NCI-H1092 treated with DMSO at 0.1 percent for 48 hours (cell line): ENCODE measurements at places on chromosomes 11 and 22.

DNA sequence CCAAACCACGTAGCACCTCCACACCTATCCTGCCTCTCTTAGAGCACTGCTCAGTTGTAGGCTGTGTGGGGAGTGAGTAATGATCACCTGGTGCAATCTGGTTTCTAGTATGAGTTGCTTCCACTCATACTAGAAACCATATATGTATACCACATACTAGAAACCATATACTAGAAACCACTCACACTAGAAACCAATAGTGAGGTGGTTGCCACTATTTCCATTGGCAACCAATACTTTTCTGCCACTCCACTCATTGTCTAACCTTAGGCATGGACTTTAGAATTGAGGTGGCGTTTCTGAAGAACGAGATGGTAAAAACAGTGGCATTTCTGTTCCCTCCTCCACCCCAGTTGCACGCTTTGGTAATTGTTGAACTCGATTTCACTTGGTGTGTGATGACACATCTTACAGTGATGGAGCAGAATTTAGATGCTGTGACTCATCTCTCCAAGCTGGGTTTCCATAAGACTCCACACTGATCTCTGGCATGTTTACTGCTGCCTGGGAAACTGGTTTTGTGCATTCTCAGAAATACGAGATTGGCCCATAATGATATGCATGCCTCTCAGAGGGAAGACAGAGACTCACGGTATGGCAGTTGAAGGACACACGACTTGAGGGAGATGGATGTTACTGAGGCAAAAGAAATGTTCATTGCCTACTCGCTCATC is 82.9 kb downstream of the KIRREL3 start:
- no peak for DNase-seq

GRCh38 chr11:27619039-27619574 is 81.1 kb downstream of the BDNF start:
- no peak for DNase-seq

GRCh38 chr11:27282806-27283205 is 80.2 kb downstream of the CCDC34 start:
- no peak for DNase-seq

DNA sequence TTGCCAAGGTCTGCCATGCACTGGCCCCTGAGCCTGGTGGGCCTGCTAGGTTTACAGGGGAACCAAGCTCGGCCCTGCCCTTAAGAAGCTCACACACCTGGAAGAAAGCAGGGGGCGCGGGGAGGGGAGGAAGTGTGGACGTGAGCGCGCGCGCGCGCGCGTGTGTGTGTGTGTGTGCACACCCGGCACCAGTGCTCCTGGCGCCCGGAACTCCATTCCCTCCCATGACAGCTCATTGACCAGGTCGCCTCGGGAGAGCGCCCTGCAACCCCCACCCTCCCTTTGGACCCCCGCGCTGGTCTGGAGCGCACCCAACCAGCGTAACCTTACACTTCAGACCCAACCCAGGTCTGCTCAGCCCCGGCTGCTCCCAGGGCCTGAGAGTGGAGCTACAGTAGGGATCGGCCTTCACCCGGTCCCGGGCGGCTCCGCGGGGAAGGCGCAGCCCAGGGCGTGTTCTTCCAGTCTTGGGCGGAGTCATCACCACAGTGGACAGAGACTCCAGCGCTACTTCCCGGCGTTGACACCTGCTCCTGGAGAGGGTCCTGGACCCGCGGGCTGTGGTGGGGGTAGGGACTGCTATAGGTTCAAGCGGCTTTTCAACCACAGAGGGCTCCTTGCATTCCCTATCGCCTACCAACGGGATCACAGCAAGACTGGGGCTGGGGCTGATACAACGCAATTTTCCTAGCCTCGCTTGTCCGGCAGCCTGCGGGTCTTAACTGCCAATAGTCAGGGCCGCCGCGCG is 1.5 kb downstream of the GALNT18 start:
- peak; percentile 78 for DNase-seq

- DNase-seq, result no peak
Measured at GRCh38 chr22:41327124-41327523, 25.8 kb downstream of the ZC3H7B start.

DNA sequence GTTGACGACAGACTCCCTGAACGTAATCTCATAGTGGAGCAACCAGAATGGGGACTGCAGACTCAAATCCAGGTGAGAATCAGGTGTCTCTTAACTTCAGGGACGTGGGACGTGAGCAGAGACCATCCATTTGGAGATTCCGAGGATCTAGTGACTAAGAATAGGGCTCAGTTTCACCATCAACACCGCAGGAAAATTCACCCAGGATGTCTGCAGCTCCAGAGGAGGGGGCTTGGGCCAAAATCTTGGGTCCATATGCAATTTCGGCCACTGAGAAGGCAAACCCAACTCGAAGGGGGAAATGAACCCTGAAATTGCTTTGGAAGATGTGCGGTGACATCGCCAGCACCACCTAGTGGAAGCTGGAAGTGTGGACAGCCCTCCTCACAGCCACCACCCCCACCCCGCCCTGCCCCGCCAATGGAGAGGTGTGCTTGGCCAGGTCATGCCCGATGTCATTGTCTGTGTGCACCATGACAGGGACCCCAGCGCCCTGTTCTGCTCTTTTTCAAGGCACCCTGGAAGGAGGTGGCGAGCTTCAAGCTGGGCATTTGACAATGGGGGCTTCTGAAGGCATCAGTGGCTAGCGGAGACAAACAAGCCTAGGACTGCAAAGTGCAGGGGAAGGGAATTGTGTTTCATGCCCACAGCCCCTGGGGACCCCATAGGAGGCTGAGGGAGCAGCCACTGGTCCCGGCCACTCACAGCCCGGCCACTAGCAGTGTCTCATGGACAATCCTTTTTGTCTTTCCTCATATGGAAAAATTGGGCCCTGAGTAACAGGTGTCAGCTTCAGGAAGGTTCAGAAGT is 24.8 kb downstream of the APOL1 start:
- DNase-seq, result peak; percentile 38

- DNase-seq, result no peak
Measured at GRCh38 chr22:46159777-46160176, 9.5 kb downstream of the PPARA start.

DNA sequence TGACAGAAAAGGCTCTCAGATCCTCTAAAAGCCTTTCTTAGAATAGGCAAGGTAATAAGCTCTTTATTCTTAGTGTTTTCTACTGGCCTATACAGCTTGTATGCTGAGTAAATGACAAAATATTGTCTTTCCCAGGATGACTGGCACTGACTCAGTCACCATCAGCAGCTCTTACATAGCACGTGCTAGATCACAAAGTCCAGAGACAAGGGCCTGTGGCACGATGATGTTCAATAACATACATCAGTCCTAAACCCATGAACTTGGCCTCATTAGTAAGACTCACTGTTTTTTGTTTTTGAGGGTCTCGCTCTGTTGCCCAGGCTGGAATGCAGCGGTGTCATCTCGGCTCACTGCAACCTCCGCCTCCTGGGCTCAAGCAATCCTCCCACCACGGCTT is 42.7 kb downstream of the CELF1 start:
- DNase-seq, result no peak

DNA sequence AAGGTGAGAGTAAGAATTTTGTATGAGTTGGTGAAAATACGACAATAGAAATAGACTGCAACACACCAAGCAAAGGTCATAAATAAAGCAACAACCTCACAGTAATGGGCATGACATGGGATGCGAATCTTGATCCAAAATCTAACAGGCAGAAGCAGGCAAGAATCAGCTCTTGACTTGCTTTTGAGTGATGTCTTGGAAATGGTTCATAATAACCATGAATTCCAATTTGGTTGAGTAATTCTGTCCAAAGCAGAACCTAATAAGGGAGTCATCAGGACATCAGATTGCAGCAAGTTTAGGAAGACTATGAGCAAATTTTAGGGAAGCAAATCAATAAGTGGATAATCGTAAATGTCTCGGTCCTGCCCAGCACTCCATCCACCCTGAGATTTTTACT is 224.0 kb upstream of the ISX start:
- DNase-seq, result no peak

DNA sequence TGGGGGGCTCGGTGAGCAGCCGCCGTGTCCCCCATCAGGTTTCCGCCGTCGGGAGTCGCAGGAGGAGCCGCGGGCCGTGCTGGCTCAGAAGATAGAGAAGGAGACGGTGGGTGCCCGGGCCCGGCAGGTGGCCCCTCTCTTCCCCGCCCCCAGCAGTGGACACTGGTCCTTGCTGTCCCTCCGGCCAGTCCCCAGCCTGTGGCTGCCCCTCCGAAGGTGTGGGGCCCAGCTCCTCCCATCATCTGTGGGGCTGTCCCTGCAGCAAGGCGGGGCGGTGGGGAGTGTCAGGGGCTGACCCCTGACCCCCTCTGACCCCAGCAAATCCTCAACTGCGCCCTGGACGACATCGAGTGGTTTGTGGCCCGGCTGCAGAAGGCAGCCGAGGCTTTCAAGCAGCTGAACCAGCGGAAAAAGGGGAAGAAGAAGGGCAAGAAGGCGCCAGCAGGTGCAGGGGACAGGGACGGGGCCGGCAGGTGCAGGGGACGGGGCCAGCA is 15.3 kb downstream of the EPS8L2 start:
- no peak for DNase-seq

DNA sequence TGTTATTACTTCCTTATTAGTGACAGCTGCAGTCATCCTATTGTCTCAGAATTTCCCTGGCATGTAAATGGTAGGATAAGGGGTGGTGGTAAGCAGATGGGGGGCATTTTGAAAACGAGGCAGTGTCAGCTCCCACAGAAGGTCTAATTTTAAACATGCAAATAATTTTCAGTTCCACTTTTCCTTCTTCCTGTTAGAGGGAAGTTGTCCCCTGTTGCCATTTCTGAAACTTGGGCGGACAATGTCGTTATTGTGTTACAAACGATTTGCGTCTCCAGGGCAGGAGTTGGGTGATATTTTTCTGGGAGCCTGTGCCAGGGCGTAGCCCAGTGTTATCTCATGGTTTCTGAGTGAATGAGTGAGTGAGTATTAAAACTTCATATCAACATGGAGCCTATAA is 7.4 kb downstream of the PTPRJ start:
- DNase-seq, result no peak

GRCh38 chr22:27028093-27028492 is 370.7 kb downstream of the MIAT start:
- DNase-seq, result no peak

DNA sequence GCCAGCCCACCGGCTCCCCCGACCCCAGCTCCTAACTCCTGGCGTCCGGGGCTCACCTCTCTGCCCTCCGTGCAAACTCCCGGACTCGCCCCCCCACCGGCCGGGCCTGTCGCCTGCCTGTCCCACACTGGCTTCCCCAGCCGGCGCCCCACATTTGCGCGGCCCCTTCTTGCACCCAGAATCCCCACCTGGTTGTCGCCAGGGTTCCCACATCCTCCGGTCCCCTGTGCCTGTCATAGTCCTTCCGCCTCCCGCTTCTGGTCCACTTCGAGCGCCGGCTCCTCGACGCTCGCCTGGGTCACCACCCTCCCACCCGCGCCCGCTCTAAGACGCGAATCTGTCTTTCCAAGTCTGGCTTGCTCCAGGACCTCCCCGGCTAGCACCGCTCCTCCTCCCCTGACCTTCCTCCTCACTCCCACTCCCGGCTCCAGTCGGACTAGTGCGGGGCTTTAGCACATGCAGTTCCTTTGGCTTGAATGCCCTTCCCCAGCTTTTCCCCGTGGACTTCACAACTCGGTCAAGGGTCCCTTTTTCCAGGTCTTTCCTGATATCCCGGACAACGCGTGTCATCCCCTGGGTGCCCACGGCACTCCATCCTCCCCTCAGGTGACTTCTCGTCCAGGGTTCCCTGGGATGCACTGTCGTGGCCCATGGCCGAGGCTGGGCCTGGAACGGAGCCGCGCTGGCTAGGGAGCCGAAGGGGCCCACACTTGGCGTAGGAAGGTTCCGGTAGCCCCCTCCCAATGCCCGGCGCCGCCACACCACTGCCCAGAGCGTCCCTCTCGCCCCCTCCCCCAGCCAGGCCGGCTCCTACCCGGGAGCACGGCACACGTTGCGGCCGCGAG is 635 bp downstream of the SCARF2 start:
- no peak for DNase-seq

- DNase-seq, result no peak
Measured at GRCh38 chr22:18987765-18988164, 51.7 kb upstream of the PRODH start.

DNA sequence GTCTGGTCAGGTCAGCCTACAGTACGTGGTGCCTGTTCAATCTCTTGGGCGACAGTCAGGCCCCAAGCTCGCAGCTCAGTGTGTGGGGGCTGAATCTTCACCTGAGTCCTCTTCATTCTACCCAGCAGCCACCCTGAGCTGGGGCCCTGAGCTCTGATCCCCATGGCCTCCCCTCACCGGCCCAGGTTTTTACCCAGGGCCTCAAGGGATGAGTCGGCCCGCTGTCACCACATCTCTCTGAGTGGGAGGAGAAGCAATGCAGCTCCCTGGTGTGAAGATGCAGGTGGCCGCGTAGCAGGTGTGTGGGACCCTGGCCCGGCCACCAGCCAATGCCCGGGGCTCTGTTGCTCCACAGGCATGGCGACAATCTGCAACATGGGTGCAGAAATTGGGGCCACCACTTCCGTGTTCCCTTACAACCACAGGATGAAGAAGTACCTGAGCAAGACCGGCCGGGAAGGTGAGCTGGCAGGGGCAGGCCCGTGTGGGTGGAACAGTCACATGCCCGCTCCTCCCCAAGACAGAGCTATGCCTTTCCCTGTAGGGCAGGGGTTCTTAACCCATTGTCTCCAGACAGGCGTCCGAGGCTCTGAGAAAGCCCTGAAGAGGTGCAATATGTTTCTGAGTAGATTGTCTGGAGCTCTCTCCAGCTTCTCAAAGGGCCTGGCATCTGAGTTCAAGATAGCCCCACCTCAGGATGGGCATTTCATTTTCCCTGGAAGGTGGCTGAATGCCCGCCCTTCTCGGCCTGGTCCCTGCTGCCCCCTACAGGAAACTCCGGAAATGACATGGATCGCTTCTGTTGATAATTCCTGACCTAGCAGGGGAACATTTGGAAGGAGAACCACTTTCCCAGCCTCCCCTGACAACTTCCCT is 26.9 kb downstream of the POLR3H start:
- DNase-seq, result peak; percentile 32

DNA sequence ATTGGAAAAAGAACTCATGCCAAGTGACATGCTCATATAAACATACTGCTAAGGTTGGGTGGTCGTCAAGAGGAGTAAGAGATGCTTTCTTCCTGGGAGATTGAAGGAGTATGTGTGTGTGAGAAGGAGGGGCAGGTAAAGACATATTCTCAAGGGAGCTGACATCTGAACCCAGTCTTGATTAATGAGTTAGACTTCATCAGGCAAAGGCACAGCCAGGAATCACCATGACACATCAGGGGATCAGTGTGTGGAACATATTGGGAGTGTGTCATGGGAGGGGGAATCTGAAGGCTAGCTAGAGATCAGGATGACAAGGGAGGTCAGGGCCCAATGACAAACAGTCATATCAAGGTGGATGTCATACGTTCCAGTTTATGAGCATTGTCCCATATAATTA is 14.9 kb downstream of the CNTF start:
- DNase-seq, result no peak

- DNase-seq, result peak; percentile 18
Measured at GRCh38 chr11:36478700-36479329, 31.3 kb downstream of the TRAF6 start.

GRCh38 chr11:3119141-3119821 is 45.8 kb downstream of the OSBPL5 start:
- no peak for DNase-seq

- DNase-seq, result no peak
Measured at GRCh38 chr11:87440076-87440770, 402.5 kb downstream of the TMEM135 start.
